ENCODE measurements at places on chromosomes 7 and 10. TPM values are rescaled to one million over a fixed set of nuclear protein-coding genes. Genes with fewer than 3 reads are reported as not detected.

Gene SLC13A1
- total RNA-seq, result not detected

Gene GFRA1
- 1.7 TPM for total RNA-seq

Gene C1QL3
- total RNA-seq, result not detected

Gene SLC16A9
- 13.7 TPM for total RNA-seq

Gene HIPK2
- total RNA-seq, result 15.4 TPM

Gene CPA5
- not detected for total RNA-seq

Gene CDK13
- 50.1 TPM for total RNA-seq

Gene HECTD2
- 5.7 TPM for total RNA-seq

Gene PAX4
- not detected for total RNA-seq

All from H4 (cell line).